ENCODE measurements at places on chromosomes 5 and 9.

GRCh38 chr9:84751921-84752320 is 82.4 kb downstream of the NTRK2 start:
- no peak for DNase-seq

DNA sequence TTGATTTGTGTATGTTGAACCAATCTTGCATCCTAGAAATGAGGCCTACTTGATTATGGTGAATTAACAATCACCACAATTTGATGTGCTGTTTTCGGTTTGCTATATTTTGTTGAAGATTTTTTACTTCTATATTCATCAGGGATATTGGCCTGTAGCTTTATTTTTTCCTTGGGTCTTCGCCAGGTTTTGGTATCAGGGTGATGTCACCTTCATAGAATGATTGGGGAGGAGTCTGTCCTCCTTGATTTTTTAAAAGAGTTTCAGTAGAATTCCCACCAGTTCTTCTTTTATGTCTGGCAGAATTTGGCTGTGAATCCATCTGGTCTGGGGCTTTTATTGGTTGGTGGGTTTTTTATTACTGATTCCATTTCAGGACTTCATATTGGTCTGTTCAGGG is 115.2 kb downstream of the CPLANE1 start:
- DNase-seq, result no peak

DNA sequence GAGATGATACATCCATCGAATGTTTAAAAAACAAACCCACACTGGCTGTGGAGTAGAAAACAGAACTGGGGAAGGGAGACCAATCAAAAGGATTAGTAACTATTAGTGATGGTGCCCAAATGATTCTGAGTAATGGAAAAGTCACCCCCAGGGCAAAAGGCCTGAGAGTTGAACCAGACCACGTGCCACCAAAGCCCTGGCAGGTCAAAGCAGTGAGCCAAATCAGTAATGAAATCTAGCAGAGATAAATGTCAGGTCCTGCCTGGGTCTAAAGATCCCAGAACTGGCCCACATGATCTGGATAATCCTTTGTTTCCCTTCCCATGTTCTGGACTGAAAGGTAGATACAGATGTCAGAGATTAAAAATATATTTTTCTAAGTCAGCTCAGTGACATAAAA is 9.4 kb downstream of the OTULINL start:
- no peak for DNase-seq

- DNase-seq, result no peak
These were observed 37.8 kb downstream of the OTULIN start for GRCh38 chr5:14702238-14702839.

- DNase-seq, result no peak
These were observed 13.8 kb downstream of the CYFIP2 start for GRCh38 chr5:157279605-157280239.

DNA sequence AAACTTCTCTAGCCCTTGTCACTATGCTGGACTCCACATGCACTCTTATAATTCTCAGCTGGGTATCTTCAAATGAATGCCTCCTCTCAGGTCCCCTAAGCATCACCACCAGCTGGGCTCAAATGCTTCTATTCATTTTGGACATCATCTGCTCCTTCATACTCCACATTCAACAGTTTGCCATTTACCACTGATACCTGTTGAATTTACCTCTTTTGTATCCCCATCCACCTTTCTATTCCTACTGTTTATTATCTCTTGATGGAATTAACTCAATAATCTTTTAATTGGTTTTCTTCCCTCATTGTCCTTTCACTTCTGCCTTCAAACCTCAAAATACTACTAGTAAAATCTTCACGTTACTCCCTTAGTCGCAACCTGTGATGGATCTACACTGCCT is 14.5 kb downstream of the RANBP6 start:
- DNase-seq, result no peak

Measured in stimulated activated CD8-positive, alpha-beta memory T cell treated with anti-CD3 and anti-CD28 coated beads, Interleukin-2, amount 100 ng/mL, for 1 hour (primary cell).